ENCODE measurements at places on chromosomes 3 and 15.

DNA sequence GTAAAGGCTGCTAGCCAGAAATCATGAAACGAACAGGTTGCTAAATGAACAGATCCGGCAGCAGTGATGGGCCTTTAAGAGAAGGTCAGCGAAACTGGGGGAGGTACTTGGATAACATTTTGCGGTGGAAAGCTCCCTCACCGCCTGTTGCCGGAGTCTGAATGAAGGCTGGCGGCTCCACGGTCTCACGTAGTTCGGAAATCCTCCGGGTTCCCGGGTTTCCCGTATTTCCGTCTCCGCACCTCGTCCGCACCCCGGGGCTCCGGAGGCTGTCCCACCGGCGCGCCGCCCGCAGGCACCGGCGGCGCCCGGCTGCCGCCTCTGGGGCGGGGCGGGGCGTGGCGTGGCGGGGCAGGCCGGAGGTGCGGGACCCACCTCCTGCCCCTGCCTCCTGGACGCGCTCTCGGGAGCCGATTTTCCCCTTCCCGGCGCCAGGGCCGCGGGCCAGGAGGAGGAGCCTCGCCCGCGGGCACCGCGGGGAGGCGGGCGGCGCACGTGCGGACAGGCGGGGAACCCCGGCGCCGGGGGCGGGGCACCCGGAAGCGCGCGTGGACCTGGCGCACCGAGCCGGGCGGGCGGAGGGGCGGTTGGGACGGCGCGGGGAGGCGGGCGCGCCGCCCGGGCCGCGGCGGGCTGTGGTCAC lies at the start of gene ZDHHC23:
Gene ZDHHC23, plus strand, starts transcription at position 642 of the 643 bp plus-strand sequence. CDS start 790 bp downstream, outside the sequence.
- no peak for DNase-seq

- DNase-seq, result no peak
Observed at GRCh38 chr3:126126286-126126685, 42.4 kb upstream of the SLC41A3 start.

DNA sequence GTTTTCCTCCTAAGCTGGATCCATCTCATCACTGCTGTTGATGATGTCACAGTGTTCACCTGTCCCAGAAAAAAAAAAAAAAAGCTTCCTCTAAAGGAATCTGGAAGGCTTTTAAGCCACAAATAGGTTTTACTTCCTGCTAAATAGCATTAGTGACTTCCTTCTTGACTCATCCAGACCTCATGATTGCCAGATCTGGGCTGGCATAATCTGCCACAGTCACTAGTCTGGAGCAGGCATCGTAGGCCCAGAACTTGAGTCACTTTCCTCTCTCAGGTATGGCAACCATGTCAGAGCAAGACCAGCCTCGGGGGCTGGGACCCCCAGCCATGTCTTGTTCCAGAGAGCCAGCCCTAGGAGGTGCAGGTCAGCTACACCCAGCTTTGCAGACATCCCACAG lies 266.5 kb upstream of the CADM2 start:
- no peak for DNase-seq

DNA sequence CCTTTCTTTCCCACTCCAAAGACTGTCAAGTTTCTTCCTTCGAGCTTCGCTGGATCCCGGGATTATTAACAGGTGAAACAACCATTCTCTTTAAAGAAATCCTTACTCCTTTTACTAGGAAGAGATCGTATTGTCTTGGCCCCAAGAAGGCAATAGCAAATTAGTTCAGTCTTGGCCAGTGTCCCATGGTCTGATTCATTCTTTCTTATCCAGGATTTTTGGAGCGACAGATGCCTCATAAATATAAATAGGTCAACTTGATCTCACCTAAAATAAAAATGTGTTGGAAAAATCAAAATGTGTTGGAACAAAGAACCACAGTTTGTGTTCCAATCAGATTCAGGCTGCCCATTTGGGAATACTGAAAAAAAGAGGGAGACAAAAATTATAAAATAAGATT lies 140.1 kb upstream of the TMEM108 start:
- DNase-seq, result no peak

- no peak for DNase-seq
Observed at GRCh38 chr3:171488479-171488878, 28.3 kb upstream of the TNIK start.

GRCh38 chr3:56467801-56468183 lies 475 bp downstream of the ERC2 start:
- no peak for DNase-seq

DNA sequence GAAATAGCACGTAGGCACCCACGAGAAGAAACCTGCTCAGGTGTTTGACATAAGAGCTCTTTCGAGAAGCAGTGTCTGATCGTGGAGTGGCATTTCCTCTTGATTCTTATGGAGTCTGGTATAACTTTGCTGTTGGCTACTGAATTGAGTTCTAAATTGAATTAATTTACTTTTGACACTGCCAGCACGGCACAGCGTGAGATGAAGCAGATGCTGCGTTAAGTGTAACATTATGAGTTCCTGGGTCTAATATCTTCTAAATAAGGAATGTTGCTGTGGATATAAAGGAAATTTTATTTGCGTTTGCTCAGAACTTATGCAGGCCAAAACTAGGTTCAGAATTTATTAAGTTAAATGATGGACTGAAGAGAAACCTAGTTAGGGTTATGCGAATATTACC lies 919.9 kb downstream of the TUSC7 start:
- no peak for DNase-seq

- no peak for DNase-seq
Observed at GRCh38 chr15:58487041-58487723, 55.4 kb downstream of the LIPC start.

DNA sequence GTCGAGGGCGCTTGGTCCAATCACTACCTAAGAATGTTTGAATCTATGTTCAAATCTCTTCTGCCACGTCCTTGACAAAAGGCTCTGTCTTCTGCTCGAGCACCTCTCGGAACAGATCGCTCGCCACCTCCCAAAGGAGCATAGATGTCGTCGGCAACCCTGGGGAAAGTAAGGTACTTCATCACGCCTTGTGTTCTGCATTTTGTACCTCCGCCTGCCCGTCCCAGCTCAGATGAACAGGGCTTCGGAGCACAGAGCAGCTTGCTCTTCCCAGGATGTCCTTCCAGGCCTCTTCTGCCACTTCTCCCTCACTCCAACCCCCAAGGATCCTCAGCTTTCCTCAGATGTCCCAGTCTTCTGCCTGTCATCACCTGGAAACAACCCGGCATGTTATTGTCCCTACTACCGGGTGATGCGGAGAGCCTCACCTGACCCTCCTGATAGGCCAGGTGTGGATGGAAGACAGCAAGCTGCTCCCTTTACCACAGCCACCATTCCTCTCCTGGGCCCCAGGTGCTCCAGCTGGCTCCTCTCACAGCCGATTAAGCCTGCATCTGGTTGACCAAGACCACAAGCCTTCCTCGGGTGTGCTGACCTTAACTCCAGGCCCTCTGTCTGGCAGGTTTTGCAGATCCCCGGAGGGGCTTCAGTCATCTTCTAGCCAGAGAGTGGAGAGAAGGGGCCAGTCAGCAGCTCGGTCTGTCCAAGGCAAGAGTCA lies 270.5 kb downstream of the FAM43A start:
- no peak for DNase-seq

GRCh38 chr3:62527474-62527873 lies 154.1 kb upstream of the FEZF2 start:
- DNase-seq, result no peak

- no peak for DNase-seq
Observed at GRCh38 chr15:28078191-28078719, 20.9 kb downstream of the OCA2 start.

GRCh38 chr3:101292027-101292426 lies 28.3 kb downstream of the IMPG2 start:
- peak; percentile 29 for DNase-seq

DNA sequence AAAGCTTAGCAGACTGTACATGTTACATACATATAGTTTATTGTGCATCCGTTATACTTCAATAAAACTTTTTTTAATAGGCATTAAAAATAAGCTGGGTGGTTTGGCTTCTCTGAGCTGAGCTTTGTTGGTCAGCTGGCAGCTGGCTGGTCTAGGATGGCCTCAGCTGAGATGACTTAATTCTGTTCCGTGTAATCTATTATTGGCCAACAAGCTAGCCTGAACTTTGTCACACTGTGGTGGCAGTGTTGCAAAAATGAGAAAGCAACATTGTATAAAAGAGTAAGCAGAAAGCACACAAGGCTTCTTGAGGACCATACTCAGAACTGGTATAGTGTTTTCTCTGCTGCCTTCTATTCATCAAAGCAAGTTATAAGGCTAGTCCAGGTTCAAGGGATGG lies 45.2 kb downstream of the CGGBP1 start:
- no peak for DNase-seq

DNA sequence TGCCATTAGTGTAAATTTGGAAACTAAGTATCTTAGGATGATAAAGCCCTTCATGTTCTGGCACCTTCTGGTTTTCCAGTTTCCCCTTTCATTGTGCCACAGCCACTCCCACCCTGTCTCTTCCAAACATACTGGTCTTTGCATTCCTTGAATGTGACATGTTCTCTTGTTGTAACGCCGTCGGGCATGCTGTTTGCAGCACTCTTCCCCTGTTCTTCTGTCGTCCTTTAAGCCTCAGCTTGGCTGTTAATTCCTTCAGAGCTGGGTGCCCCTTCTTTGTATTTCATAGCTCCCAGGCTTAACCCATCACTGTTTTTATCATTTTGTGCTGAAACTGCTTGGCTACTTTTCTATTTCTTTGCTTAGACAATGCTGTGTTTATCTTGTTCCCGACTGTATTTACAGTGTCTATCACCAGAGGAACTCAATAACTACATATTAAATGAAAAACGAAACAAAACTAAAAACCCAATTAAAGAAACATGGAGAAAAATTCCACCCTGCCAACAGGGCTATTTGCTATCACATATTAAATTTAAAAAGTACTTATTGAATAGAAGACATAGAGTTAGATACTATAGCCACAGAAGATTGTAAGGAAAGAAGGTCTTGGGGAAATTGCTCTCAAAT lies 95.4 kb upstream of the KCNAB1 start:
- DNase-seq, result no peak

DNA sequence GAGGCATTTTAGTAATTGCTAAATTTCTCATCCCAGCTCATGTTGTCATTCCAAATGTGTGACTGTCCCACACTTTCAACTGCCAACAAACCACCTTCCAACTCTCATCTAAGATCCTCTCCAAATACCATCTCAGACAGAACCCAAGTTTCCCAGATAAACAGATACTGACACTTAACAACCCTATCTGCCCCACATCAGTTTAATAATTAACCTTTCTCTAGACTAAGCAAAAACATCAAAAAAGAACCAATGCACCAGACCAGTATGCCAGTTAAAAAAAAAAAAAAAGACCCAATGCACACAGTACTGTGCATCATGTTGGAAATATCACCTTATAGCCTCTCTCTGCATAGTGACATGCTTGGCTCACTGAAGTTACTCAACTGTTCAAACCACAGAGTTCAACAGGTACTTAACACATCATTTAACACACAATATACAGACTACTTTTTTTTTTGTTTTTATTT lies 5.5 kb downstream of the SFMBT1 start:
- peak; percentile 60 for DNase-seq

DNA sequence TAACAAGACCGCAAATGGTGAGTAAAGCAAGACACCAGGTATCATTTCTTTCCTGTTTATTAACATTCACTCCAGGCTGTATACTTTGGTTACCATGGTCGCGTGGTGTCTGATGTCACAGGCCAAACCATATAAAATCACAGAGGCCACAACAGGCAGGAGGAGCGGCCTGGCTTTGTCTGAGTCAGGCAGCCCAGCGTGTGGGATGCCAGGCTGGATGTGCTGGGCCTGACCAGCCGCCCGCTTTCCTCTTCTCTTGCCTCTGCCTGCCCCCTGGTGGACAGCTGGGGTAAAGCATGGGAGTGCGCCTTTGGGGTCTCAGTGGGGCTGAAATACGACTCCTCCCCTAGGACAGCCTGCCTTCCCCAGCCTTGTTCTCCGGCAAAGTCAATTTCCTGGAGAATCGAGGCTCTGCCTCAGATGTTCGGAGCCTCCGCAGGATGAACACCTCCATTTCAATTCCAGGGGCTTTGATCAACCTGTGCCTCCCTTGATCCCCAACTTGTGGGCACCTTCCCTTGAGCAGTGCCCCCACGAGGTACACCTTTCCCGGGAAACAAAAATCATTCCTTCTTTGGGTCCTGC lies 78.2 kb downstream of the CCNL1 start:
- DNase-seq, result peak; percentile 95

- DNase-seq, result no peak
Observed at GRCh38 chr3:47356201-47356600, 24.6 kb upstream of the PTPN23 start.

DNA sequence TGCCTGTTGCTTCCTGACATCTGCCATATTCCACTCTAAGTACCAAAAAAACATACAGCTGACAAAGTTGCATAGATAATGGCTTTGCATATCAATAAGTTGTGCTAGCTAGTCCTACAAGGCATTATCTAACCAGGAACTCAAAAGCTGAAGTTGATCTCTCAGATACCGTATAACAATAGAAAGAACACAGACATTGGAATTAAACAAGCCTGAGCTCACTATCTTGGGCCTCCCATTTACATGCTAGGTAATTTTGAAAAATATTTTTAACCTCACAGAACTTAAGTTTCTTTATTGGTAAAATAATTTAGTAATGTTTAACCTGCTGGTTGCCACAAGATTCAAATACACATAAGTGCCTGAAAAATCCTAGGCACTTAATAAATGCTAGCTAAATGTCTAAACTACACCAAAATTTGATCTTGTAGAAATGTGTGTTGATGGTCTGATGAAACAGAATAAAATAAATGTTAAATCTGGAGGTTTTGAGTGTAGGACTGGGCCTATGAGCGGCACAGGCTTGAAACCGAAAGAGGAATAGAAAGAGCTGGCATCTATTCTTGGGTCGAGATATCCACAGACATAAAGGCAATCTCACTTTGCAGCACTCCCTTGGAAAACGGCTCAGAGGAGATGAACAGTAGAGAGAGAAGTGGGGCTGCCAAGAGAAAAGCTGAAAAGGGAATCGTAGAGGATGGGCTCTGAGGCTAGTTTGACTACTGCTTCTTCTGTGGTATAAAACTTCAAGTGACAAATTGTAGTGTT lies 29.9 kb upstream of the TTC14 start:
- DNase-seq, result no peak

DNA sequence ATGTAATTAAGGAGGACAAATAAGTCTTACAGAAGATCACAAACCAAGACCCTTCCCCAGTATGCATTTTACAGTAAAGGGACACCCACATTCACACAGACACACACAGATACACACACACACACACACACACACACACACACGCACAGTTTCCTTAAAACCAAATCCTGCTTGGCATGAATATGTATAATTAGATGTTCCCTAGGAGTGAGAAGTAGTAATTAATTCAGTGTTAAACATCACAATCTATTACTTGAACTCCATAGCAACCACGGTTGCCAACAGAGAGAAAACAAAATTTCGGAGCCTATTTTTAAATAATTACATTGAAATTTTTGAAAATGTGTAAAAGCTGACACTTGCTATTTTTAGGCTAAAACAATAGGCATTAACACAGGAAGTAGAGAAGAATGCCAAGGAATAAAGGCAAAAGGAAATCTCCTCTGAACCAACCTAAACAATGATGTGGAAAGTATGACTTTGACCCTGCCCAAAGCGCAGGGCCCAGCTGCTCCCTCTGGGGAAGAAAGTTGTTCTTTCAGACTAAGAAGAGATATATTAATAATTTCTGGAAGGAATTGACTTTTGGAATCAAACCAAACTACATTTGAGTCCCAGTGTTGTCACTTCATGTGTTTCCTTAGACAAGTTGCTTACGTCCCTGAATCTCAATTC lies 215.3 kb downstream of the CPNE4 start:
- DNase-seq, result no peak

Measured in epithelial cell of prostate (primary cell).